M059J (cell line): ENCODE measurements at places on chromosomes 1 and 21.

DNA sequence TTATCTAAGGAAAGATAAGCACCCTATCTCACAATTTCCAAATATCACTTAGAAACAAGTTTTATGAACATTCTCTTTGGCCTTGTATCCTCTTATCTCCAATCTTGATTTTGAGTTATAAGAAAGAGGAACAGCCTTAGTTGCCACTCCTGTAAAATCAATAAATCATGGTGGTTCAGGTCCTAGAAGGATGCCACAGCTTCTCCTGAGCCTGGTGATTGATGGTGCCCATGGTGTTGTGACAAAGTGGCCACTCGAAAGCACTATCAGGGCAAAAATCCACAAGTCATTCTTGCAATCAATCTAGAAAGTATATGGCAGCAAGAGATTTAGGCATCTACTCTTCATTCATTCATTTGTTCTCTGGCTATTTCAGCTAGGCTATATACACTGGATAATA lies 27.8 kb downstream of the GBP6 start:
- DNase-seq = no peak

GRCh38 chr1:87638636-87639035 lies 310.0 kb downstream of the LMO4 start:
- no peak for DNase-seq

DNA sequence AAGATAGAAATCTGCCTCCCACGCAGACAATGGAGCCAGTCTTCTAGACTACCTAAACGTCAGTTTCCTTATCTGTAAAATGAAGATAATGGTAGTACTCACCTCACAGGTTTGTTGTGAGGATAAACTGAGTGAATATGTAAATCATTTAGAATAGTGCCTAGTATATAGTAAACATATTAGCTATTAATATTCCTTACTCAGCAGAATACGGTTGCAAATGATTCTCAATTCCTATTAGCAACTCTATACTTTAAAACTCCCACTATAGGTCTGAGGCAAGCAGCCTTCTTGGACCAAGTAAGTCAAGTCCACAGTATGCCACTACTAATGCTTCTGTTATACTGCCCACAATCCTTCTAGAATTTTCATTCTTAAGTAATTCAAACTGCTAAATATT lies 5.4 kb downstream of the GTF2B start:
- no peak for DNase-seq

- DNase-seq = no peak
Measured at GRCh38 chr1:17535300-17535936, 4.1 kb upstream of the ARHGEF10L start.

GRCh38 chr1:16975211-16975610 lies 5.2 kb downstream of the MFAP2 start:
- DNase-seq = no peak

DNA sequence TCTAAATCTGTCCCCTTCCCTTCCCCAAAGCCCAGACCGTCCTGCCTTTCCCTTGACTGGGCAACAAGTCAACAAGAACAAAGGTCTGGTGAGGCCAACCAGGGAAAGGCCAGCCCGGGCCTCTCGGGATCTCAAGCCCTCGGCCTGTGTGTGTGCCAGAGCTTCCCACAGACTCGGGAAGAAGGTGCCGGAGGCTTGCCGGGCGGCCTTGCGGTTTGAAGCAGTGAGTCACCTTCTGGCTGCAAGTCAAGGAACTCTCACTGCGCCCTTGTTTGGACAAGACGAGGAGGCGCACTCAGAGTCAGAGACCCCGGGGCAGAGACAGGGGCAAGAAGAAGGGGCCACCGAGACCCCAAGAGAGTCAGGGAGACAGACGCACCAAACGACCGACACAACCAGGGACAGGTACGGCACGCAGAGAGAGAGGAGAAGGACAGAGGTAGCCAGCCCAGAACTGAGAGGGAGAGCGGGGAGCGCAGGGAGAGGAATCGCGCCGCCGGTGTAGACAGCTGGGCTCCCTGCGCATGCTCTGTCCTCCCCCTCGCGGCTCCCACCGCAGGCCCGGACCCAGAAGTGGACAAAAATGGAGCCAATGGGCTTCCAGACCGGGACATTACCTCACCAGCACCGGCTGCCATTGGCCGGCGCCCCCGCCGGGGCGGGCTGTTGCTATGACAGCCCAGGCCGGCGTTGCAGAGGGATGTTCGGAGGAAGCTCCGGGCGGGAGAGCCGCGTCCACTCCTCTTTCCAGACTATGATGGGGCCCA lies 66.6 kb upstream of the LAPTM5 start:
- peak; percentile 99 for DNase-seq

DNA sequence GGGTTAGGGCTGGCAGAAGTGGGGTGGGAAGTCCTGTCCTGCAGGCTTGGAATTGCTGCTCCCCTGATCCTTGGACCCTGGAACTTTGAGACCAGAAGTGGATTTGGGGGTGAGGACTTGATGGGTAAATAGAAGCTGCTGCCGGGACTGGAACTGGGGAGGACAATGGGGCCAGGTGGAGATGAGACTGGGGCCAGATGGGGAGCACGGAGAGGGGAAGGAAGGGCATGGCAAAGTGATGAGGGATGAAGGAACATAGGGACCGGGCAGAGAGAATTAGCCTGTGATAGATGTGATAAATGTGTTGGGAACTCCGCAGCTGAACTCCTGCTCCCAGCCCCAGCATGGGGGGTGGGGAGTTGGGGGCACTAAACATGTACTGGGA lies 637 bp downstream of the NHLH1 start:
- no peak for DNase-seq
